ENCODE measurements at places on chromosomes 12 and 14. TPM values are rescaled to one million over a fixed set of nuclear protein-coding genes. Genes with fewer than 3 reads are reported as not detected.

The COX8C gene
- total RNA-seq = not detected

The PLCZ1 gene
- not detected for total RNA-seq

The RARG gene
- 8.5 TPM for total RNA-seq

The IL22 gene
- total RNA-seq = not detected

The KRT85 gene
- total RNA-seq = not detected

The INHBC gene
- not detected for total RNA-seq

The AHNAK2 gene
- 76.0 TPM for total RNA-seq

The VRTN gene
- not detected for total RNA-seq

The ST8SIA1 gene
- total RNA-seq = under 0.01 TPM

The DNAJC22 gene
- total RNA-seq = 0.29 TPM

The TMEM116 gene
- 3.9 TPM for total RNA-seq

The GPR137C gene
- 0.48 TPM for total RNA-seq

The PLEKHG7 gene
- total RNA-seq = not detected

The GOLGA5 gene
- total RNA-seq = 46.9 TPM

The TMBIM4 gene
- 117 TPM for total RNA-seq

The MIP gene
- 0.29 TPM for total RNA-seq

The HVCN1 gene
- 2.9 TPM for total RNA-seq

The OTOGL gene
- total RNA-seq = 1.5 TPM

The NFATC4 gene
- total RNA-seq = 11.4 TPM

The PRH2 gene
- total RNA-seq = 0.65 TPM

The CLEC4D gene
- total RNA-seq = not detected

The GZMB gene
- total RNA-seq = not detected

Measured in vein endothelial cell (primary cell).